ENCODE measurements at places on chromosomes 2 and 18. TPM values are rescaled to one million over a fixed set of nuclear protein-coding genes. Genes with fewer than 3 reads are reported as not detected.

GRCh38 chr2:74059137-74059775 lies 74.5 kb downstream of the TET3 start:
- DNase-seq: no peak

GRCh38 chr2:120244656-120245519 lies 7.8 kb upstream of the RALB start:
- peak; percentile 54 for DNase-seq

- no peak for DNase-seq
Observed at GRCh38 chr2:26907416-26907815, 59.5 kb downstream of the DPYSL5 start.

- no peak for DNase-seq
Observed at GRCh38 chr2:164719996-164720941, 99.0 kb upstream of the GRB14 start.

The CDCA7 gene
- total RNA-seq: 8.7 TPM

DNA sequence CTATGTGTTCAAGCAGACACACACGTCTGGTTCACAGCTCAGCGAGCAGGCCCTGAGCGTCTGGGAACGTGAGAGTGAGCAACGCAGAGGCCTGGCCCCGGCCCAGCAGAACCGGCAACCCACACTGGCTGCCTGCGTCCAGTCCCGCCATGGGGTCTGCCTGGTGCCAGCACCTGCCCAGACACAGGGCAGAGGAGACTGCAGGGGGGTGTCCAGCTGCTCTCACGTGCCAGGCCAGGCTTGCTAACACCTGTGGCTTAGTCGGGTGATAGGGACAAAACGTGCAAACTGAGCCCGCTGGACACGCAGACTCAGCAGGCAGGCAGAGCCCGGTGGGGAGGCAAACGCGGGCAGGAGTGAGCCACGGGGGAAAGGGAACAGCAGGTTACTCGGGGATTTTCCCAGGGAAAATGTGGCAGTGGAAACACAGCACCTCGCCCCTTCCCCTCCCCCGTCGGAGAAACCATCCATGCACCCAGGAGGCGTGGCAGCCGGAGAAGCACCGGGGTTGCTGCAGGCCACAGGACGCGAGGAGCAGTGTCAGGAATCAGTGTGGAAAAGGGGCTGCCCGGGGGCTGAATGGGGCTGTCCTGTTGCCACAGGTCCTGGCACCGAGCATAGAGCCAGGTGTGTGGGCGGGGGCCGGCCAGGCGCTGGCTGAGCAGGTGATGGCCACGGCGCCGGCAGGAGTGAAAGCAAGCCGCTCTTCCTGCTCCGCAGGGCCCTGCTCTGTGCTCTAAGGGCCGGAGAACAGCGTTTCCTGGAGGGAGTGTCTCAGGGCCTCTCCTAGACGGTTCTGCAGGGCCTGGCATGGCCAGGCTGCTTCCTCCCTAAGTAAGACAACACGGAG lies 154.7 kb downstream of the HDAC4 start:
- no peak for DNase-seq

Measured in hepatocyte (in vitro differentiated cells).